Fibroblast of skin of left biceps (primary cell): ENCODE measurements at places on chromosomes 4 and X.

DNA sequence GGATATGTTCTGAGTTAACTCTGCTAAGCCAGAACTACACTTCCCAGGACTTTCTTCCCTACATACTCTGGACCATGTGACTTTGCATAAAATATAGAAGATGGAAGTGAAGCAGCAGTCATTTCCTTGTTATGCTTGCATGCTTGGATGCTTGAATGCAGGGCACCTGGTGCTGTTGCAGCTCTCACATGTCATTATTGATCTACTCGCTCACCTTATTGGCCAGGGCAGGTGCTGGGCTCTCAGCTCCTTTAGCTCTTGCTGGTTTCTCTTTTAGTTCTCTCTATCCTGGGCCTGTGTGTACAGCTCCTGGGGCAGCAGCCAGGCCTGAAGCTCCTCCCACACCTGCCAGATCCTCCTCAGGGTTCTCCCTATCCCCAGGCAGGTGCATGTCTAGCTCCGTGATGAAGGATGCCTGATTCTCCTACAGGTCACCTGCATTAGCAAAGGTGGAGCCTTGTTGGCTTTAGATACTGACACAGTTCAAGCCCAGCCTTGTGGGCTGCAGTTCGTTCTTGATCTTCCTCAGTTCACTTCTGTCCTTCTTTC is 53.3 kb downstream of the MED28 start:
- no peak for DNase-seq

DNA sequence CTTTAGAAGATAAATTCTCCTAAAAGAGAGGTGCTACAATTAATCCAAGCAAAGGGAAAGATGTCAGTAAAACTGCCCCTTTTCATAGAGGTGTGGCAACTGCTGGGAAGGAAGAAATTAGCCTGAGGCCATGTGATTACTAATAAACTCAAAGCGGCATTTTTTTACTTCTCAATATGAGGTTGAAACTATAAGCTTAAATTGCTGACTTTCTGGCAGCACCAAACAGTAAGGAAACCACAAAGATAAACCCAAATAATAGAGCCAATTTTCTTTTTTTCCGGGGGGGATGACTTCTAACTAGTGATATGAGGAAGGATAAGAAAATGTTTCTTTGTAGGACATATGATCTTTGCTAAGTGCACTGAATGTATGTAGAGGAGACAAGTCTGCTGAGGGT is 30.9 kb downstream of the AR start:
- no peak for DNase-seq

- DNase-seq, result no peak
These were observed 10.7 kb upstream of the PIGA start for GRCh38 chrX:15345976-15346375.

GRCh38 chr4:164501074-164501473 is 252.9 kb upstream of the SMIM31 start:
- DNase-seq, result no peak

DNA sequence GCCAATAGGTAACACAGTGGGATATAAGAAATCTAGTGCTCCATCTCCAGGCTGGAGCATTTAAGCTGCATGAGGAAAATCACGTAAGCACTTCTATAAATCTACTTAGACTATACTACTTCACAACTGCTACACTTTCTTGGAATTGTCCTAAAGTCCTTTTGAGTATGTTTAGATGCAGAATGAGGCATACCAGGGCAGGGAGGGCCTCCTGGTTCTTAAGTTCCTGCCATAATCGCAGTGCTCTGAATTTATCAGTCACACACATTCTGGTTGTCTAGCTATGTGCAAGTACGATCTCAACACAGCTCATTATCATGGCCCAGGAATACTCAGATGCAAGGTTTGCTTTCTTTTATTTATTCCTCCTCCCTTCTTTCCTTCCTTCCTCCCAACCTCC is 130.3 kb downstream of the GUCY2F start:
- DNase-seq, result no peak

GRCh38 chrX:75784680-75785491 is at the start of gene MAGEE2:
TSS of gene MAGEE2 (minus strand) at chrX:75785254. CDS start at chrX:75785051, 203 bp downstream.
- no peak for DNase-seq

DNA sequence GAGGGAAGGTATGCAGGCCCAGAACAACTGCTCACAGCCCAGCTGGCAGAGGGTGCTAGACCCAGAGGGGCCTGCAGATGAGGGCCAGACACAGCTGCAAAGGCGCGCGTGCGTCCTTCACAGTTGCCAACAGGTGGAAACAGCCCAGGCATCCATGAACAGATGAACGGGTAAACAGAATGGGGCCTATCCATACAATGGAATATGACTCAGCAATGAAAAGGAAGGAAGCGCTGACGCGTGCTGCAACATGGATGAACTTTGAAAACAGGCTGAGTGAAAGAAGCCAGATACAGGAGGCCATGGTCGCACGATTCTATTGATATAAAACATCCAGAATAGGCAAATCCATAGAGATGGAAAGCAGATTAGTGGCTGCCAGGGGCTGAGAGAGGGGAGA is 83.1 kb upstream of the DDX3X start:
- DNase-seq, result no peak

DNA sequence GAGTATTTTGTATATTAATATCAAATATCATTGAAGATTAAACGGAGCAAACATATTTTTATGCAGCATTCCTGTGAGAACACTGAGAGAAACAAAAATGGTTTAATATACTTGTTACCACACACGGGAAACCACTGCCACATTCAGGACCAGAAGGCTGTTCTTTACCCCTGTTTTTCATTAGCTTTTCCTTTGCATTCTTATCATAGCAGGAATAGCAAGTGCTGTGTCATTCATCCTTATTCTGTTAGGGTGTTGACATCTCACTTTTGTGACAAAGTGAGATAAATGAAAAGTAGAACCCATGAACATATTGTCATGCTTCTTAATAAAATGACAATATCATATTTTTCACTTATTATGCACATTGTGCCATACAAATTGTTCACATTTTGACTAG is 212.4 kb upstream of the NDST4 start:
- DNase-seq, result peak; percentile 15

GRCh38 chrX:152821145-152821765 is 9.3 kb downstream of the CETN2 start:
- DNase-seq, result no peak

- no peak for DNase-seq
These were observed 14.0 kb upstream of the XPNPEP2 start for GRCh38 chrX:129724754-129725153.

DNA sequence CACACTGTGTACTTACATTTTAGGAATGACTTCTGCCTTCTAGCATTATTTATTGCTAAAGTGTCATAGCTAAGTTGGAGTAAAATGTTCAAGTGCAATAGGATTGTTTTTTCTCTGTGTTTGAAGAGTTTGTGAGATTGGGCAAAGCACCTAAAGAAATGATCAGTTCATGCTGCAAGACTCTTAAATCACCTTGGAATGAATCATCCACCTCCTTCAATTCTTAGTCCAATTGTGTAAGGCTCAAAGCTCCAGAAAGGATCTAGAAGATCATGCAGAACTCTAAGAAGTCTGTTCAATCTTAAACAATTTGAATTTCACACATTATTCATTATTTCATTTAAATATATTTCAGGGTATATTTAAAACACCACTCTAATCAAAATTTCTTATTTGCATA is 137.1 kb downstream of the AMELX start:
- no peak for DNase-seq

- DNase-seq, result no peak
These were observed 34.9 kb upstream of the SLC25A4 start for GRCh38 chr4:185108185-185108584.

DNA sequence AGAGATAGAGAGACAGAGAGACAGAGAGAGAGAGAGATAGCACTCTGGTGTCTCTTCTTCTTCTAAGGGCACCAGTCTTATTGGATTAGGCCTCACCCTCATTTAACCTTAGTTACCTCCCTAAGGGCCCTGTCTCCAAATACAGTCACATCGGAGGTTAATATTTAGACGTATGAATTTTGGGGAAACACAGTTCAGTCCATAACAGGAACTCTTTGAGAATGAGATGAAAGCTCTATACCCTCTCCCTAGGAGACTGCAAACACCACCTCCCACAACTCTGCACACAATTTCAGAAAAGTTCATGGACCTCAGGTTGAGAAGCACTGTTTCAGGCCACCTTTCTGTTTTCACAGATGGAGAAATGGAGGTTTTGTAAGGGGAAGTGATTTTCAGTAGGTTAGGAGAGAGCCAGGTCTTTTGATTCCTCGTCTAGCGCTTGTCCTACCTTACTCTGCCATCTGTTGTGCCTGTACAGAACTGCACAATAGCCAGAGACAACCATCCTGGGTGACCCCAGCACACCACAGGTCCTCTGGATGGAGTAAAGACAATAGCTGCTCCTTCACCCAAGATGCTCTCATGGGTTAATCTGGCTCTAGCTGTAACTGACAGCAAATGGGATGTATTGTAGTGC is 16.9 kb upstream of the LOC101059915 start:
- DNase-seq, result no peak

DNA sequence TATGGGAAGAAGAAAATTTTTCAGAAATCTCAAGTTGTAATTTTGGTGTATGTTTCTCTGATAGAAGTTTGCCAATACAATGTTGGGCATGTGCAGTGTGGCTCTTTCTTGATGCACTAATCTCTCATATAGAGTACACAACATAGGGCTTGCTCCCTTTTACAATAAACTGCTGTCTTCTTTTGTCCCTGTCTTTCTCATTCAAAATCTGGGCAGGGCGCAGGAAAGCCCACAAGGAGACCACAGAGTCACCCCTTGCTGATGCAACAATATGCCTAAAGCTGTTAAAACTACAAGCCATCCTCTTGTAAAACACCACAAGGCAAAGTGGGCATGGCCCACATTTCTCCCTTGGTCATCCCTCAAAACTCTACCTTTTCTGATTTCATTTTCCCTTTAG is 63.4 kb upstream of the TBC1D9 start:
- no peak for DNase-seq

- DNase-seq, result no peak
These were observed 62.2 kb downstream of the MFAP3L start for GRCh38 chr4:169963998-169964397.

GRCh38 chrX:50952406-50952805 is 41.9 kb downstream of the BMP15 start:
- DNase-seq, result no peak

DNA sequence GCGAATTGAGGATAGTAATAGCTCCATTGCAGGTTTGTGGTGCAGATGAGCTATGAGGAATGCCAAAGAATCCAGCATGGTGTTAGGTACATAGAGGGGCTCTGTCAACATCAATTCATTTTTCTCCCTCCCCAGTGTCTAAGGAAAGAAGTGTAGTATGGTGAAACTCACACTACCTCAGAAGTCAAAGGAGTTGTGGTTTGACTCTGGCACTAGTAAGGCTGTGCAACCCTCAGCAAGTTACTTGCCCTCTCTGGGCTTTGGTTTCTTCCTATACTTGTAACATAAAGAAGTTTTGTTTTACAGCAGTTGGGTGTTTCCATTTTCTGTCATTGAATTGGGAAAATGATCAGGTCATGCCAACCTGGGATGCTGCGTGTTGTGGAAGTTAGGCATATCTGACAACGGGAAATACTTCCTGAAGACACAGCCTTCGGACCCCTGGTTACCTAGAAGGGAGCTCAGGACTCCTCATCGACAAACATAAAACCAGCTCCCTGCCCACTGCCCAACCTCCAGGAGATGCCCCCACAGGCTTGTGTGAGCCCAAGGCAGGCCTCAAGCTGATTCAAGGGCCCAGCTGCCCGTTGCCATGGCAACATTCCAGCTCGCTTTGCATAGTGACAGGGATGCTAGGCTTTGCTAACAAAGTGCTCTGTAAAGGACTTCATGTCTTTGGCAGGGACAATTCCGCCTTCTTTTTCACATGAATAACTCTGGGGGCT is 71.4 kb downstream of the RTL5 start:
- DNase-seq, result no peak

DNA sequence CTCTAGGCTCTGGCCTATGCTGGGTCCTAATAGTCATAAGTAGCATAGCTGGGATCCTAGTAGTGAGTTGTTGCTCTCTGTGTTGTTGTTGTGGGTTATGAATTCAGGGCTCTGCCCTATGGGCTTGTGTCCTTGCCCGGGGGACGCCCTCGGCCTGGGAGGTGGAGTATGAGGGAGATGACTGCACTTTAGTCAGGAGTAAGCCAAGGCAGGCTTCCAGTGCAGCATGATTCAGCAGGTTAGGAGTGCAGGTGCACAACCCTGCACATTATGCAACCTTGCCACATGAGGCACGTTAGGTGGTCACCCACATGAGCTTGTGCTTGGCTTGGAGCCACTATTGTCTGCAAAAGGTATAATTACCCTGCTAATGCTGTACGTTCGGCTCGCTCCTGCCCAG is 58.4 kb upstream of the CCDC149 start:
- DNase-seq, result no peak

- peak; percentile 74 for DNase-seq
These were observed 24.6 kb upstream of the ANTXR2 start for GRCh38 chr4:80097400-80098177.

- DNase-seq, result peak; percentile 83
These were observed 204.8 kb downstream of the VEGFC start for GRCh38 chr4:176587920-176588319.

DNA sequence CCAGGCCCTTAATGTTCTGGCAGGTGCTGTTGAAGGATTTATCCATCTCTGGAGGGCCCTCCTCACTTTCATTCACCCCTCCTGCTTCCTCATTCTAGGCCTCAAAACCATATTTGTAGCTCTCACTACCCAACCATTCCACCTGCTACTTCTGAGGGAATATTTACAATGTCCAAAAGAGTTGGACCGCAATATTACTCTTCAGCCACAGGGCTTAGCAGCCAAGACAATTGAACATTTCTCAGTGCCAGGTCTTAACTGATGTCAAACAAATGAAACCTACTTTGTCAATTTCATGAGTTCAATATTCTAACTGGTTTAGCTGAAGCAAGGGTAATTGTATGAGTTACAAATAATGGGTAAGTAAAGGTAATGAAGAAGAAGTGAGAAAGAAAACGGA is 113.2 kb downstream of the ENOX2 start:
- no peak for DNase-seq

DNA sequence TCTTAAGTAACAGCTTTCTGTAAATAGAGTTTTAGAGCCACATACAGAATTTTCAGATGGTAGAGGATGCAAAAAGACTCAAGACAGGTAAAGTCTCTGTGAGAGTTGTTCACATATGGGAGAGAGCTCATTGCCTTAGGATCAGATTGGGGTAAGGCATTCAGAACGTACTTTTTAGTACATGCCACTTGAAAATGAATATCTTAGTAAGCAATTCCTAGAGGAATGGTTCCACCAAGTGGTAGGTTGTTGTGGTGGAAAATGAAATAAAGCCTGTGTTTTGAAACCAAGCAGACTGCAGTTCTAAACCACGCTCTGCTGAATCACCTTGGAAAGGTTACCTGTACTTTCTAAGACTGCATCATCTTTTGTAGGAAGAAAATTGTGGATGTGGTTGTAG is 547.0 kb upstream of the LCORL start:
- no peak for DNase-seq

DNA sequence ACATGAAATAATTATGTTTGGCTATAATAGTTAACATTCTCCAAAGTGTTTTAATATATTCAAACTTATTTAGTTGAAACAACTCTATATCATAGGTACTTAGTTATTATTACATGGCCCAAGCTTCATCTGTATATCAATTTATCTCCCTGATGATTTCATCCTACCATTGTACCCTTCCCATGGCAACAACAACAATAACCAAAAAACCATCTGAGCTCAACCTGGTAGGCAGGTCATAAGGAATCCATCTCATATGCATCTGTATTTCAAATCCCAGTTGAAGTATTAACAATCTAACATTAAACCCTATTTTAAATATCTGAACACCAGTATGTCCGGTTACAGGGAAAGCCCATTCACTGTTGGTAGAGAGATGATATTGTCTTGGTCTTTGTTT is 33.1 kb upstream of the SLC7A11 start:
- no peak for DNase-seq

GRCh38 chr4:69910016-69910782 is 20.7 kb upstream of the CSN1S1 start:
- DNase-seq, result peak; percentile 32

- DNase-seq, result no peak
These were observed 75.7 kb downstream of the RASL11B start for GRCh38 chr4:52937829-52938228.
